ENCODE measurements at places on chromosomes 6 and 20.

DNA sequence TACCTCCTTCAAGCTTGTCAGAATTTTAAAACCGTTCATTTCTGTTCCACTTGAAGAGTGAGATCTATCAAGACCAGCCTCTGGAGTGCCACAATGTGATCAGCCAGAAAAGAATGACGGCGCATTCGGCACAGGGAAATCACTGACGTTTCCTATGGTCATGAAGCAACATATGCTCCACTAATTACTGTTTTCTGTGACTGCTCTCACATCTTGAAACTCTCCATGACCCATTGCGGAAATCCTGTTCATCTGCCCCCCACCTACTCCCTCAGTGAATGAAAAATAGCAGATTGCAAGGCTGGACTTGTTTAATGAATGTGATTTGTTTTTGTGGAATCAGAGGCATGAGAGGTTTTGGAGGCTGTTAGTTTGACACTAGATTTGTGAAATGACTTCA lies 53.2 kb downstream of the SAMD5 start:
- no peak for DNase-seq

- DNase-seq, result no peak
Measured at GRCh38 chr6:45983062-45983461, 32.6 kb downstream of the CLIC5 start.

DNA sequence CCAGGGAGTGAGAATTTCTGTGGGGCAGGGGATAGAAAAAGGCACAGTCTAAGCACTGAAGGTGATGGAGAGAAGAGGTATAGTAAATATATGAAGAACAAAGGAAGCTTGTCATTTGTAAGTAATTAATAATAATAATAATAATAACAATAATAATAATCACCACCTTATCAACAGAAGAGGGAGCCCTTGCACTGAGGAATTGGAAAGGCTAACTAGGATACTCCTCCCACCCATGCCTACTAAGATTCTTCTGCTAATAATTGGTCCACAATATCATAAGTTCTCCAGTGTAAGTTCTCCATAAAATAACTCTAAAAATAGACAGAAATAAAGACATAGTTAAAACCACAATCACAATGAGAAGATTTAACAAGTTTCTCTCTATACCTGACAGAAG lies 912 bp upstream of the OR12D3 start:
- DNase-seq, result no peak

GRCh38 chr20:46275091-46275490 lies 33.2 kb downstream of the CDH22 start:
- DNase-seq, result no peak

DNA sequence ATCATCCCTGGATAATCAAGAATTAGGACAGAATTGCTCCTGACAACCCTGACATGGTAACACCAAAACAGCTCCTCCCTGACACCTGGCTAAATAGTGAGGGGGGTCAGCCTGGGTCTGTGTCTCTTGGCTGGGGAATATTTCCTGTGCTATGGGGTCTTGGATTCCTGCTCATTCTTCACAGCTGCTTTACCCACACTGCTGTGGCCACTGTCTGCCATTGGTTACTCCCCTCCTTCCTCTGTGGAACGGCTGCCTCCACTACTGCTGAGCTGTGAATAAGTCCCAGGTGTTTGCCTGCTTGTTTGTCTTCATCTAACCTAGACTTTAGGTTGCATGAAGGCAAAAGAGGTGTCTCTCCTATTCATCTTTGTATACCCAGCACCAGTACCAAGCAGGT lies 33.9 kb upstream of the TXLNB start:
- no peak for DNase-seq

DNA sequence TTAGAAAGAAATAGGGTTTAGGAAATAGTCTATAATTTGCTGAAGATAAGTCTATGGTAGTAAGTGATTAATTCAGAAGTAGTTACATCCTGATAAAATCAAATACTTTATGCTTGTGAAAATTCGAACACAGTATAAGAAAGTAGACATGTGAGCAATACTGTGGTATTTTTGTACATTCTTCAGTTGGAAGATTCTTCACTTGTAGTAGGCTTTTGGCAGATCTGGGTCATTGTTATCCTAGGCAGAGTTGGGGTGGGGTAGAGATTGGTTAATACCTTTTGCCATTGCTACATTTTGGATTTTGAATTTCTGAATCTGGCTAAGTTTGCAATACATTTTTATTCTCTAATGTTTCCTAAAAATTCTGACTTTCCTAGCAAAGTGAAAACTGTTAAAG lies 197.5 kb downstream of the BCKDHB start:
- no peak for DNase-seq

- DNase-seq, result no peak
Measured at GRCh38 chr20:40680161-40680959, 8.7 kb downstream of the MAFB start.

GRCh38 chr6:6629402-6629801 lies 40.9 kb downstream of the LY86 start:
- no peak for DNase-seq

- no peak for DNase-seq
Measured at GRCh38 chr20:22601361-22602141, 17.2 kb upstream of the FOXA2 start.

- DNase-seq, result peak; percentile 72
Measured at GRCh38 chr6:41942067-41942851, 651 bp upstream of the CCND3 start.

DNA sequence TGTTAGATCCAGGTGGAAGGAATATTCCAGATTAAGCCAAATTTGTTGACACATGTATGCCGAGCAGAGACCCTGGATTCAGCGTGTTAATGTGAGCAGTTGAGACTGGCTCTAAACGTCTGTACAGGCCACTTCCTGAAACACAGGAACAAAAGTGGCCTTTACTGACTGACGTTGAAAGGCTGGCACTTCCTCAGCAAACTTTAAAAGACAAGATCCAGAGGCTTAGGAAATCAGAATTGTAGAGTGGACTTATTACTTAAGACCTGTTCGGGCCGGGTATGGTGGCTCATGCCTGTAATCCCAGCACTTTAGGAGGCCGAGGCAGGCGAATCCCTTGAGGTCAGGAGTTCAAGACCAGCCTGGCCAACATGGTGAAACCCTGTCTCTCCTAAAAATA lies 125.7 kb upstream of the ARID1B start:
- DNase-seq, result no peak

GRCh38 chr6:155782739-155783459 lies 327.3 kb upstream of the NOX3 start:
- no peak for DNase-seq

- no peak for DNase-seq
Measured at GRCh38 chr6:124026694-124027093, 223.0 kb downstream of the NKAIN2 start.

DNA sequence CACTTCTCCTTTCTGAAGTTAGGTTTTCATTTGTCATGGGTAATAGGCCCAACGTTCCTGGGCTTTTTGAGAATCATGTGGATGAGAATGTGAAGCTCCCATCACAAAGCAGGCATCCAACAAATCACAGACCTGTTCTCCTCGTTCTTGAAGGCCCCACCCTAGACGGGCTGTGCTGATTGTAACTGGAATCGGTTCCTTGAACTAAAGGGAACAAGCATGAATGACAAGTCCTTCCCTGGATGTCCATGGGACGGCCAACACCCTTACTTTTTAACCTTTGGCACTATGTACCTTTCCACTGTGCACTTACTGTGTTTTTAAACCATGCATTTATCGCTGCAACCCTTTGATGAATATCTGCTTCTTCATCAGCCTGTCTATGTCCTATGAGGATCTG lies 438.2 kb downstream of the CD83 start:
- no peak for DNase-seq

GRCh38 chr20:12893653-12894052 lies 115.1 kb upstream of the SPTLC3 start:
- DNase-seq, result no peak

Measured in activated CD4-positive, alpha-beta T cell treated with anti-CD3 and anti-CD28 coated beads for 36 hours (primary cell).